ENCODE measurements at places on chromosomes 7 and 10.

DNA sequence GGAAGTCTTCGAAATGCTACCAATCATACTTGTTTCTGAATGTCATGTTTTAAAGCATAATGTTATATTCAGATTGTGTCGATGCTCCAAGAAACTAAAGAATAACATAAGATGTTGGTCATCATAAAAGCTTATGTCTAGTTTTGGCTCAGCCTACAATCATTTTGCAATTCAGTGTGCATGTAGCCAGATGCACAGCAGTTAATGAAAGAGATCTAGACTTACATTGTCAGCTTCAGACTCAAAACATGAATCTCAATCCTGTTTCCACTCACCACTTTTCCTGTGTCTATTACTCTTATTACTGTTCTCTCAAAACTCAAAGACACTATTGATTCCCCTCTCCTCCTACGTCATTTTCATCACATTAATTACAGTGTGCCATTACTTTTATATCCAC is 21.4 kb downstream of the TMEM196 start:
- no peak for DNase-seq
- H3K36me3 ChIP-seq: no peaks in the 10 kb centered on the region
- no peak overlapping the region for H3K4me3 ChIP-seq
- H3K4me1 ChIP-seq: no peaks in the 10 kb centered on the region
- H3K27ac ChIP-seq: no peak overlapping the region
- H3K27me3 ChIP-seq: no peaks in the 10 kb centered on the region

DNA sequence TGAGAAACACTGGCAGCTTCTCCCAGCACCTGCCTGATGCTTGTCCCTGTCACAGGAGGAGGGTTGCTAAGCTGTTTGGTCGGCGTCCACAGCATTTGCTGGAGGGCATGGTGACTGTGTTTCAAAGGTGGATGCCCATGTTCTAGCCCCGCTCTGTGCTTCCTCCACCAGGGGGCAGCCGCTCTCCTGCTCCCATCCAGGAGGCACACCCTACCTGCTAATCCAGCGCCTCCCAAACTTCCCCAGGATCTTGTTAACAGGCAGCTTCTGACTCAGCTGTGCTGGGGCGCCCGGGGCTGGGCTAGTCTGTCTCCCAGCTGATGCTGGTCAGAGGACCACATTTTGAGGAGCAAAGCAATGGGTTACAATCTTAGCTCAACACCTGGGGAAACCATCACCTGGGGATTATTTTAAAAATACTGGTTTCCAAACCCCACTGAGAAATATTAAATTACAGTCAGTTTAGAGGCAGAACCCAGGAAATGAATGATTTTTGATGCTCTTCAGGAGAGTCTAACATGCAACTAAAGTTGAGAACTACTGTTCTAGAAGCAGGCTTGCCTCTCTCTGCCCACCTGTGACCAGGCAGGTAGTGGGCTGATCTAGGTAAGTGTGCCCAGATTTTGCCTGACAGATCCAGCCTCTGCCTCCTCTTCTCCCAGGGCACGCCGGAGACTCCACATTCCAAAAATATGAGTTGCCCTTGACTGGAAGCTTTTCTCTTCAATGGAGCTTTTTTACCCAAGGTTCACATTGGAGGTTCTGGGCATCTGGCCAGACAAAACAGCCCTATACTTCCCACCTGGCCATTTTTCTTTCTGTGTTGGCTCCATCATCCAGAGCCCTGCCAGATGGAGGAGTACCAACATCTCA is 92.7 kb upstream of the GPR26 start:
- no peak overlapping the region for H3K4me3 ChIP-seq
- no peak for DNase-seq
- no peak overlapping the region for H3K27ac ChIP-seq
- no peaks in the 10 kb centered on the region for H3K36me3 ChIP-seq

DNA sequence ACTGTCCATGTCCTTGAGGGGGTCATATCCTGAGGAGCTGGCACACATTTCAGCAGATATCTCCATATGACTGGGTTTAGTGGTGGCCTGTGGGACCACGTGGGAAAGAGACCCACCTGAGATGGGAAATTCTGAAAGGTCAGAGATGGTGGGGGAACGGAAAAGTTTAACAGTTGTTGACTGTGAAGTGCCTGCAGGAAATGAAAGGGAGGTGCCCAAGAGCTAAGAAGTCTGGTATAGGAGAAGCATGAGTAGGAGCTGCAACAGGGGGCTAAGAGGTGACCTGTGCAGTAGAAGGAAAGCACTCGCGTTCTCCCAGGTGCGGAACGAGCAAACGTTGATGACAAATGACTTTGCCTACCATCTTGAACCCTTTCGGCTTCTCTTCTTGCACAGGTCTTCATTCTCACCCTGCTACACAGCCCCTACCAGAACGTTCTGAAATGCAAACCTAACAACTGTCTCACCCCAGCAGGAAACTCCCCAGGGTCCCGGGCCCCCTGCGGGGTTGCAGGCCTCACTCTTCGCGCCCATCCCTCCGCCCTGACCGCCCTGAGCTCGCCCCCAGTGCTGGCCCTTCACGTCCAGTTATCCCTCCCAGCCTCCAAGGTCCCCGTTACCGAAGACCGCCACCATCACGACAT is 9.8 kb upstream of the FXYD4 start:
- peak overlapping the region; percentile 88 for H3K27ac ChIP-seq
- H3K4me1 ChIP-seq: peaks cover 3% of the 10 kb centered on the region
- no peaks in the 10 kb centered on the region for H3K36me3 ChIP-seq
- no peaks in the 10 kb centered on the region for H3K27me3 ChIP-seq
- DNase-seq: no peak

GRCh38 chr7:30894866-30895605 is 16.6 kb upstream of the AQP1 start:
- H3K36me3 ChIP-seq: peaks cover 6% of the 10 kb centered on the region
- H3K27ac ChIP-seq: peak overlapping the region; percentile 85
- no peak for DNase-seq
- peaks cover 82% of the 10 kb centered on the region for H3K4me1 ChIP-seq

- no peak overlapping the region for H3K4me3 ChIP-seq
- no peaks in the 10 kb centered on the region for H3K4me1 ChIP-seq
- no peak for DNase-seq
- H3K27me3 ChIP-seq: no peaks in the 10 kb centered on the region
Measured at GRCh38 chr7:46975493-46975892, 606.4 kb downstream of the TNS3 start.

GRCh38 chr7:130803127-130803526 is 69.1 kb upstream of the KLF14 start:
- no peak overlapping the region for H3K4me3 ChIP-seq
- H3K36me3 ChIP-seq: no peaks in the 10 kb centered on the region
- H3K4me1 ChIP-seq: no peaks in the 10 kb centered on the region
- H3K27ac ChIP-seq: no peak overlapping the region

- H3K27ac ChIP-seq: no peak overlapping the region
- no peak overlapping the region for H3K4me3 ChIP-seq
- H3K27me3 ChIP-seq: no peaks in the 10 kb centered on the region
- no peaks in the 10 kb centered on the region for H3K36me3 ChIP-seq
- H3K4me1 ChIP-seq: no peaks in the 10 kb centered on the region
- no peak for DNase-seq
Measured at GRCh38 chr7:10083766-10084165, 889.9 kb upstream of the PHF14 start.

GRCh38 chr7:44671069-44671468 is 64.6 kb downstream of the OGDH start:
- peaks cover 32% of the 10 kb centered on the region for H3K36me3 ChIP-seq
- H3K27me3 ChIP-seq: no peaks in the 10 kb centered on the region
- no peaks in the 10 kb centered on the region for H3K4me1 ChIP-seq
- H3K27ac ChIP-seq: no peak overlapping the region
- no peak overlapping the region for H3K4me3 ChIP-seq

- H3K4me3 ChIP-seq: no peak overlapping the region
- H3K4me1 ChIP-seq: peaks cover 16% of the 10 kb centered on the region
- no peaks in the 10 kb centered on the region for H3K36me3 ChIP-seq
- no peak overlapping the region for H3K27ac ChIP-seq
- no peak for DNase-seq
Measured at GRCh38 chr10:7491949-7492659, 81.3 kb upstream of the SFMBT2 start.

DNA sequence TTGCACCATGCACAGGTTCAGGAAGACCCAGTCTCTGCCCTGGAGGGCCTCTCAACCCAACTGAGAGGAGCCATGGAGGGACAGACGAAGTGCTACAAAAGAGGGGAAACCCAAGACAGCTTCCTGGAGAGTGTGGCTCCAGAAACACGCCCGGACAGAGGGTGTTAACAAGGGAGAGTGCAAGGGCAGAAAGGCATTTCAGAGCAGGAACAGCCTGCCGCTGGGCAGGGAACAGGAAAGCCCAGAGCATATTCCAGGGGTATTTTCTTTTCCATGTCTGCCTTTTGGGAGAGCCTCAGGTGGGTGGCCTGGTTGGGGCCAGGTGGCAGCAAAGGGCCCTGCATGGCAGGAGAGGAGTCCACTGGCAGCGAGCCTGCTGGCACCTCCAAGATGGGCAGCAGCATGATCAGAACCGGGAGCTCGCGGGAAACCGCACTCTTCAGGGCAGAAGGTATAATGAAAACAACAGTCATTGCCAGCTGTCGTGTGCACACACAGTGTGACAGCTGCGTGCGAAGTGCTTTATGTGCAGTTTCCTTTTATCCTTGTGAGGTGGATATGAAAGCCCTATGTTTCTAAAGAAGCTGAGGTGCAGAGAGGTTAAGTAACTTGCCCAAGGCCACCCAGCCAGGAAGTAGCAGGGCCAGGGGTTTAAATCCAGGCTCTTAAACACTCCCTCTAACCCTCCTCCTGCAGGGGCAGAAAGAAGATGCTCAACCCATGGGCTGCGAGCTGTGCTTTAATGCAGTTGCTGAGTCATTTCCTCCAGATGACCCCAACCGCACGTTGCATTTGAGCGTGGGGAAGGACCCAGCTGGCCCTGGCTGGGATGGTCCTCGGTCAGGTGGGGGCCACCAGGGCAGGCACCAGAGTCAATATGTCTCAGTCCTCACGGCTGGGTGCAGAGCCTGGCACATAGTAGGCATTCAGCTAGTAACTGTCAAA is 128.6 kb downstream of the OAT start:
- H3K4me1 ChIP-seq: peaks cover 4% of the 10 kb centered on the region
- H3K27me3 ChIP-seq: no peaks in the 10 kb centered on the region
- H3K27ac ChIP-seq: peak overlapping the region; percentile 51
- H3K36me3 ChIP-seq: no peaks in the 10 kb centered on the region
- no peak for DNase-seq

- peaks cover 7% of the 10 kb centered on the region for H3K4me1 ChIP-seq
- H3K4me3 ChIP-seq: no peak overlapping the region
- H3K27me3 ChIP-seq: no peaks in the 10 kb centered on the region
- no peak for DNase-seq
- H3K27ac ChIP-seq: no peak overlapping the region
- H3K36me3 ChIP-seq: no peaks in the 10 kb centered on the region
Measured at GRCh38 chr7:92761391-92762097, 74.8 kb downstream of the CDK6 start.

DNA sequence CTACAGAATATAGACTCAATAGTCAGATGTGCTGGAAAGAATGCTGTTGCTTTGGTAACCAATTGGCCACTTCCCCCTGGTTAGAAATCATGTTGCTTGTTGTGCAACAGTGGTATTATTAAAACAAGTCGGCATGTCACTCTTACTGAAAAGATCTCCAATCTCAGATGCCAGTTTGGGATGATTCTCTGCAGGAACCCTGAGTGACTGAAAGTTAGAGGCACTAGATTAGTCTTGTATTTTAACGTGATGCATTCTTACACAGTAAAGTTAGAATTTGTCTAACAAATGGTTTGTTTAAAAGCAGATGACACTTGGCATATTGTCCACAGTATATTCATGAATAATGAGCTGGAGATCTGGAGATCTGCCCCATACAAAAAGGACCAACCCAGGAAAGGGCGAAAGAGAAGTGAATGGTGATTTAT is 287.6 kb downstream of the TWIST1 start:
- no peaks in the 10 kb centered on the region for H3K36me3 ChIP-seq
- H3K4me1 ChIP-seq: no peaks in the 10 kb centered on the region
- H3K27me3 ChIP-seq: no peaks in the 10 kb centered on the region
- no peak overlapping the region for H3K4me3 ChIP-seq

- DNase-seq: no peak
- no peak overlapping the region for H3K27ac ChIP-seq
- H3K36me3 ChIP-seq: no peaks in the 10 kb centered on the region
- H3K27me3 ChIP-seq: no peaks in the 10 kb centered on the region
- H3K4me3 ChIP-seq: no peak overlapping the region
Measured at GRCh38 chr10:188546-188945, 53.3 kb downstream of the ZMYND11 start.

DNA sequence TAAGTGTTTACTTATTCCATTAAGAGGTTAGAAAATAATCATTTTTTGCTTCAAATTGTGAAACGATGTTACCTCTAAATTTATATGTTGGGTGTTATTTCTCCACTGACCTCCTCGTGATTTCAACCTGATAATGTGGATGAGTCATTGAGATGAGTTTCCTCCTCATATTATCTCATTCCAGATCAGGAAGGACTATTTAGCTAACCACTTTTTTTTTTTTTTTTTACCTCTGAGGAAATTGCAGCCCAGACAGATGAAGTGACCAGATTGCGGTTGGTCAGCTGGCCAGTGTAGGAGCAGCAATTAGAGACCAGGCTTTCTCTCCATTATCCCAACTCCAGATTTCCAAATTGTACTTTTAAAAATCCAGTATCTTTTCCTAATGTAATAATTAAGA is 248.7 kb downstream of the FZD1 start:
- no peak for DNase-seq
- H3K4me1 ChIP-seq: no peaks in the 10 kb centered on the region
- no peak overlapping the region for H3K4me3 ChIP-seq
- H3K27me3 ChIP-seq: no peaks in the 10 kb centered on the region
- no peaks in the 10 kb centered on the region for H3K36me3 ChIP-seq
- H3K27ac ChIP-seq: no peak overlapping the region

DNA sequence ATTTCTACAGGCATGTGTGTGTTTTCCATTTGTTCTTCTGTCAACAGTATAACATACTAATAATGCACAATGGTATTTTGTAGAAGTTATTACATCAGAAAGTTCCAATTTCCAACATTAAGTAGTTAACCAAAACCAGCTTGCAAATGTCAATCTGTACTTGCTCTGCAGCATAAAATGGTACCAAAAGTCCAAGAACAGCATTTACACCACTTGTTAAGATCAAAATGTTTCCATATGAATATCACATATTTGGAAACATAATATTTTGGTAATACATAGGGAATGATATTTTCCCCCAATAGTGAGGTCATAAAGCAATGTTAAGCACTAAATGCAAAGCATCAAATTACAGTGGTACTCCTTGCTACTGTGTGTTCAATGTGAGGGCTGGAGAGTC is 162.1 kb downstream of the ZNF438 start:
- H3K36me3 ChIP-seq: no peaks in the 10 kb centered on the region
- H3K4me1 ChIP-seq: no peaks in the 10 kb centered on the region
- H3K4me3 ChIP-seq: no peak overlapping the region
- no peak for DNase-seq

GRCh38 chr10:12658526-12658925 is 309.2 kb downstream of the CAMK1D start:
- H3K27me3 ChIP-seq: no peaks in the 10 kb centered on the region
- H3K36me3 ChIP-seq: no peaks in the 10 kb centered on the region
- peaks cover 2% of the 10 kb centered on the region for H3K4me1 ChIP-seq
- DNase-seq: no peak
- H3K27ac ChIP-seq: no peak overlapping the region
